ENCODE measurements at places on chromosomes 6 and 20.

GRCh38 chr6:155444952-155445903 lies 10.4 kb downstream of the NOX3 start:
- no peak for DNase-seq

DNA sequence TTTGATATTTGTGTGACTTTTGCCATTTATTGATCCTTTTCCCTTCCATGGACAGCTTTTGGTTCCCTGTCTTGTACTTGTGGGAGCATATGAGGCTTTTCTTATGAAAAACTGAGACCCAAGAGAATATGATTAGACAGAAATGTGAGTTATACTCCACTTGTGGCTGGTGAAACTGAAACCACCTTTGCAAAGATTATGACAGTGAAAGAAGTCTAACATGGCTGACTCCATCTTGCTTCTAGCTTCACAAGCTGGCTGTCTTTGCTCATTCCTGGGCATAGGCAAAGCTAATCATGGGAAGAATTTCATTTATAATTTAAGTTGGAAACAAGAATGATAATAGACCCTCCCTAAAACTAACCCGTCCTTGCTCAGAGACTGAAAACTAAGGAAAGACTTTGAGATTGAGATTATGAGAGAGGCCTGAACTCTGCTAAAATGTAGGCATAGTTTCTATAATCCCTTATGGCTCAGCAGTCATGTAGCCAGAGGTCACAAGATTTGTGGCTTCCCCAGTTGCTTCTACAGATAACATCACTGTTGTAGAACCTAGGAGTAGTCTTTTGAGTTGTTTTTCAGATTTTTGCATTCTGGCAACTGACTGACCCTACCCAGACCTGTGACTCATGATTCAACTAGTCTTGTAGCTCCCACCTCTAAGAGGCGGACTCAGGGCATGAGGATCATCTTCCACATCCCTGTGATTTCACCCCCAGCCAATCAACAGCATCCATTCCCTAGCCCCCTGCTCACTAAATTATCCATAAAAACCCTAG lies 50.9 kb upstream of the CD2AP start:
- no peak for DNase-seq

DNA sequence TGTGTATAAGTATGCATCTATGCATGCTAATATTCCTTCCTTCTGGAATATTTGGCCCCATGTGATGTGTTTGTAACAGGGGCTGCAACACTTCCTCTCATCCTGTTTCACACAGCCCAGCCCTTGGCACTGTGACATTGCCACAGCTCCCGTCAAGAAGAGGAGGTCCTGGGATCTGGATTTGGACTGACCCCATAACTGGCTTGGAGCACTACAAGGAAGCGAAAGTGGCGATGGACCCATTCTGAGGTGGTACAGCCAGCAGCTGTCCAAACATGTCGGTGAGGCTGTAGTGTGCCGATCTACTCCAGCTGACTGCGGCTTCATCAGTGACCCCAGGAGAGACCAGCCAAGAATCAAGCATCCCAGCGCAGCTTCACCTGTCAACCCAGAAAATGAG lies 18.2 kb downstream of the SYNDIG1 start:
- no peak for DNase-seq

- no peak for DNase-seq
These were observed 64.7 kb upstream of the RPS6KA2 start for GRCh38 chr6:166691746-166692145.

GRCh38 chr6:114342086-114342825 lies 567 bp downstream of the HS3ST5 start:
- no peak for DNase-seq

DNA sequence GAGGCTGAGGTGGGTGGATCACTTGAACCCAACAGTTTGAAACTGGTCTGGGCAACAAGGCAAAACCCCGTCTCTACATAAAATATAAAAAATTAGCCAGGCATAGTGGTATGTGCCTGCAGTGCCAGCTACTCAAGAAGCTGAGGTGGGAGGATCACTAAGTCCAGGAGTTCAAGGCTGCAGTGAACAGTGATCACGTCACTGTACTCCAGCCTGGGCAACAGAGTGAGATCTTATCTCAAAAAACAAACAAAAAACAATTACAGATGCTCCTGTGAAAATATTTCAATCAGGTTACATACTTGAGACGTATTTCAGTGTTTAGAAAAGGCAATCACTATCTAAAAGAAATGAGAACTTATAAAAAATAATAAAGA lies 33.8 kb downstream of the RANBP9 start:
- no peak for DNase-seq

GRCh38 chr6:30158475-30159040 lies 2.5 kb downstream of the TRIM10 start:
- DNase-seq = no peak

DNA sequence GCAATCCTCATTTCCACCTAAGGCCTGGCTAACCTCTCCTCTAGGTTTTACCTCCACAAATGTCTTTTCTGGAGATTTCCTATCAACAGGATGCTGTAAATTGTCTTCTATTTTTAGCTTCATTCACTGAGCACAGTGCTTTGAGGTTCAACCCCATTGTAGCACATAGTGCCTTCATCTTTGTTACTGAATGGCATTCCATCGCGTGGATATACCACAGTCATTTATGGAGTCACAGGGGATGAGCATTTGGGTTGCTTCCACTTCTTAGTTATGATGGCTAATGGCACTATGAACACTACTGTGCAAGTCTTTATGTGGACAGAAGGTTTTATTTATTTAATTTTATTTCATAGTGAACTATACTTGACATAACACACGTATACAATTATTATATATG lies 387.1 kb downstream of the SMOC2 start:
- DNase-seq = no peak

DNA sequence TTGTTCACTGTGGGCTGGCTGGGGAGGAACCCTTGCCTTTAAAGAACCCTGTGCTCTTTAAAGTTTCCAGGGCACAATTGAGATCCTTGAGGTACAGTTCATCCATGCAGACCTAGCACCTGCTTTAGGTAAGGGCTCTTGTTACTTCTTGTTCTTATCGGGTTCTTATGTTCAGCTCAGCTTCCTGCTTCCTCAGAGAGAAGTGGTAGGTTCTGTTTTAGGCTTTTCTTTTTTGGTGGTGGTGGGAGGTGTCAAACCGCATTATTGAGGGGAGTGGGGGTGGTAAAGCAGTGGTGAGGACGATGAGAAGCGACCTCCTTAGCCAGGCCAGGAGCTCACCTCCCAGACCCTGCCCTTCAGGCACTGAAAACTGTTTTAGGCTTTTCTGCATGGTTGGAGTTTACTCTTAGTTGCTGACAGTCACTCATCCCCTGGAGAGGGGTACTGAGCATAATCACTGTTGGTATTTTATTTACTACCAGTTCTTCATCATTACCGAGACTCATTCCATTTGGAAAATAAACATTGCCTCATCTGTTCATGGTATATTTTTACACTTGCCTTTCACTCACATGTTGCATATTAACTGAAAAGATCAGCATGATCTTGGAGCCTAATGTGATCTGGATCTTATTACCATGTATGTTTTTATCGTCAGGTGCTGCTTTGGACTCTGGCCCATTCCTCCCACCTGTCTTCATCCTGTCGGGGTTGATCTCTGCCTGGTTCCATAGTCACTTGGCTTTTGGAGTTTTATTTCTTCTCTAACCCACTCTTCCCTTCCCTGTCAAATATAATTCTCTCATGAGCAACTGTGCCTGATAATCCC lies 35.4 kb downstream of the SLC16A10 start:
- no peak for DNase-seq

- peak; percentile 48 for DNase-seq
These were observed 1.1 kb upstream of the PANK2 start for GRCh38 chr20:3887876-3888620.

- no peak for DNase-seq
These were observed 535.2 kb upstream of the ID4 start for GRCh38 chr6:19301980-19302379.

DNA sequence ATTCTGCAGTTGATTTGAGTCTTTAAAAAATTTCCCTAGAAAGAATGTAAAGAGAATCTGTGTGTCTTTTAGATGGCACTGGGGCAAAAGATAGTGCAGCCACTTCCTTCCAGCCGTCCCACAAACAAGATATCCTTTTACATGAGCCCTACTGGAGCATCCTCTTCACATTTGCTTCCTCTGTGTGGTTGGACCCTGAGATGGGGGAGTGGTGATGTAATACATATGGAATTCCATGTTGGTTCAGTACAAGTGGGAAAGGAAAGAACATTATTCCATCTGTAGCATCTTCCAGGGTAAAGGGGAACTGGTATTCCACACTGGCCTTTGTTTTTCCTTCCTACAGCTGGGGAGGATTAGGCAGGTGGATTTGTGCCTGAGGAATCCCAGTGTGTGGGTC lies 78.9 kb upstream of the ISM1 start:
- DNase-seq = no peak

GRCh38 chr6:95318137-95318536 lies 259.2 kb upstream of the MANEA start:
- DNase-seq = no peak

DNA sequence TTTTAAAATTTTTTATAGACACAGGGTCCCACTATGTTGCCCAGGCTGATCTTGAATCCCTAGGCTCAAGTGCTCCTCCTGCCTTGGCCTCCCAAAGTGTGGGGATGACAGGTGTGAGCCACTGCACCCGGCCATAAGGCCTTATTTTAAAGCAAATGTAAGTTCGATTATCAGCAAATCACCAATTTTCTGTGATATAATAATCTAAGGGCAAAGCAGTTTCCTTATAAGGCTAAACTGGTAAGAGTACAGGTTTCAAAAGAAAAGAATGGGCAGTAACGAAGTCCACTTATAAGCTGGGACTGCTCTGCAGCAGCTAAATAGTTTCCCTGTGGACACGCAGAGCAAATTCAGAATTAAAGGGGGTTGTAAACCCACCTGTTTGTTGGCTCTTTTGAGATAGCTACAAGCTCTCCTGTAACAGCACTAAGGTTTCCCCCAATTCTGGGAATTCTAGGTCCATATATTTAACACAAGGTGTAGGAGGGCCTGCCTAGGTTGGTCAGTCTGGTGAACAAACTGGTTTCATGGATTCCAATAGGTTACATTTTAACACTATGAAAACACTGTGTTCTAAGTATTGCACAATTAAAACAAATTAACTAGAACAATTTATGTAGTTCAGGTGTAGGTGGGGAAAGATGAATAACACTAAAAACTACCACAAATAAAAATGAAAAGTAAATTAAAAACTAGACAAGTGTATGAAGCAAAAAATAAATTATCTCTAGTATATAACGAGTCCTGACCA lies 26.3 kb downstream of the LHFPL5 start:
- no peak for DNase-seq

All from hematopoietic multipotent progenitor cell treated with erythropoietin and hydrocortisone succinate and interleukin-3 and kit ligand, for 6 days (in vitro differentiated cells).